Right renal pelvis (tissue), 4 donors: ENCODE measurements at places on chromosomes 4 and X. TPM values are rescaled to one million over a fixed set of nuclear protein-coding genes. Genes with fewer than 3 reads are reported as not detected.

GRCh38 chrX:24646006-24646405 is 1.1 kb downstream of the PCYT1B start:
- DNase-seq = no peak

- DNase-seq = no peak
Observed at GRCh38 chrX:43975796-43976195, 2.6 kb upstream of the NDP start.

DNA sequence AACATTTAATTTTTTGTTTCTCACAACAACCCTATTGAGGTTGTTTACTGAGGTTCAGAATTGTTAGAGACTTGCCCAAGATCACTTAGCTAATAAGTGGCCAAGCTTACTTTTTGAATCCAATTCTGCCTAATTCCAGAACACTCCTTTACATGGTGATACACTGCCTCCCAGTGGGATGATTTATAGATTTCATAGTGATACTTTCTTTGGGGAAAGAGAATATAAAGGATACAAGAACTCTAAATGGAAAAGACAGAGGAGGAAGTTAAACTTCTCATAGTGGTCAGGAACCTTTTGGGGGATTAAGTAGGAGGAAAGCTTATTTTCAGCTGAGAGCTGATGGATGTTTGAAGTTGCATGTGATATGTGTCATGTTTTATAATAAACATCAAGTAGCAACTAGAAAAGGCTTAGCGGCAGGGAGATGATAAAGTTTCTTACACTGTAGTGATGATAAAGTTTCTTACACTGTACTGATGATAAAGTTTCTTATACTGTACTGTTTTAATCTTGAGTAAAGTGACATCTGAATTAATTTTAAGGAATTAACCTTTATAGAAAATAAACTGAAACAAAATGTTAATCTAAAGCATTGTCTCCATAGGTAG is 15.3 kb downstream of the STAG2 start:
- no peak for DNase-seq

DNA sequence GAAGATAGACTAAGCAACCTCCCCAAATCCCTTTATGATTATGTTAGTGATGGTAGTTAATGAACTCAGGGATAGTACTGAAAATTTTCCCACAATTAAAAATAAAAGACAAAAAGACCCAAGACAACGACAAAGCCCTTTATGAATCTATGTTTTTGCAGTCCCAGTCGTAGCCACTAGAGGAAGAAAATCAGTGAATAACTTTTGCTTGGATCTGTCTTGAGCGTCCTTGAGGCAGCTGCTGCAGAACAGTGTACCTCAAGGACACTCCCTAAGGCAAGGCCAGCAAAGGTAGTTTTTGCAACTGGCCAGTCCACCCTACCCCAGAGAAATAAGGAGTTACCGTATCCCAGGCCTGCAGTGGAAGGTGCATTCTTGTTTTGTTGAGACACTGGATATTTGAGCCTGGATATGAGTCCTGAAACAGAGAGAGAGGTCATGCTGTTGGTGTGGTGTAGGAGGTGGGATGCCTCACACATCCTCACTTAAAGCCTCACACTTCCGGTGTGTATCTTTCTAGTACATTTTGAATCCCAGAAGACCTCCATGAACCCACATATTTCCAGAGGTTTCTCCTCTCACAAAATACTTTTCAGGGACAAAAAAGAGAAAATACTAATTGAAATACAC is 8.7 kb upstream of the TIMM8A start:
- DNase-seq = no peak

CCKAR gene
- polyA plus RNA-seq = not detected

GRCh38 chrX:9438933-9439494 is 25.8 kb upstream of the TBL1X start:
- DNase-seq = no peak

DNA sequence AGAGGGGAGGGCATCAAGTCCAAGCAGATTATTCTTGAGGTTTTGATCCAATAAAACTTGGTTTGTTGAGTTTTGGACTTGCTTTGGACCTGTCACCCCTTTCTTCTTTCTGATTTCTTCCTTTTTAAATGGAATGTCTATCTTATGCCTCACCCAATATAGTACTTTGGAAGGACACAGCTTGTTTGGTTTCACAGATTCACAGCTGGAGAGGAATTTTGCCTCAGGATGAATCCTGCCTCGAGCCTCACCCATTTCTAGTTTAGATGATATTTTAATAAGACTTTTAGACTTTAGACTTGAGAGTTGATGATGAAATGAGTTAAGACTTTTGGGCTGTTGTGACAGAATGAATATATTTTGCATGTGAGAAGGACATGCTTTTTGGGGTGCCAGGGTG is 136.9 kb upstream of the PDE5A start:
- DNase-seq = no peak

RAB40AL gene
- 0.22 TPM for polyA plus RNA-seq

- no peak for DNase-seq
Observed at GRCh38 chr4:139833151-139833910, 167.7 kb downstream of the MGST2 start.

GRCh38 chr4:69743476-69744156 is 16.8 kb downstream of the SULT1B1 start:
- DNase-seq = no peak

GRCh38 chrX:1164322-1165288 is 47.8 kb downstream of the CRLF2 start:
- no peak for DNase-seq

DNA sequence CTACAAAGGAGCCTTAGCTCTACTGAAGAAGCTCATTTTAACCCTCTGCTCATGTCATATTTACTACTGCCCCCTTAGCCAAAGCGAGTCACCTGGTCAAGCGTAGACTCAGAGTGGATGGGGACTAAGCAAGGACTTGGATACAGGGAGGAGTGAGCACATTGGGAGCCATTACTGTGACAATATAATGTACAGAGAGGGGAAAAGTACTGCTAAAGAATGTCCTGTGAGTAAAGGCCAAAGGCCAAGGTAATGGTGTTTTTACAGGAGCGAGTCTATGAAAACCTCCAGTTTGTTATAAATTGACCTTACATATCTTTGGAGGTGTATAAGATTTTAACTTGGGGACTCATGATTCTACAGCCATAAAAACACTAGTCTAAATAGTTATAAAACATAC is 10.6 kb upstream of the GK start:
- no peak for DNase-seq

DNA sequence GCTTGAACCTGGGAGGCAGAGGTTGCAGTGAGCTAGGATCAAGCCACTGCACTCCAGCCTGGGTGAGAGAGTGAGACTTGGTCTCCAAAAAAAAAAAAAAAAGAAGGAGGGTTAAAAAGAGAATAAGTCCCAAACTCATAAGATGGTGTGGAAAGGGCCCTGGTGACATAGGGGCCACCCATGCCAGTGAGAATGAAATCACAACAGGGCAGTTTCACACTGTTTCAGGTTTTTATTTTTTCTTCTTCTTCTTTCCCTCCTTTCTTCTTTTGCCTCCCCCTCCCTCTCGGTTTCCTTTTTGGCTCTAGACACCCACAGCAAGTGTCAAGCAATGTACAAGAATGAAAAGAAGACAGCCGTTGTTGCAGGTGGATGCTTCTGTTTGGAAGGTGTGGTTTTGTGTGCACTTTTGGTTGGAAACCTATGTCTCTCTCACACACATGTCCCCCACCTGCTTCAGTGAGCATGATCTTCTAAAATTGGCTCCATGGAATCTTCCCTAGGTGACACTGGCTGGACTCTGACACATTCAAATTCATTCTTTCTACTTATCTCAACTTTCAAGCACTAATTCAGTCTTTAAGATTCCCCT is 14.4 kb upstream of the TLR8 start:
- DNase-seq = no peak

LUZP4 gene
- not detected for polyA plus RNA-seq

ZCCHC18 gene
- 5.0 TPM for polyA plus RNA-seq

- DNase-seq = no peak
Observed at GRCh38 chr4:1714303-1715001, 2.3 kb upstream of the SLBP start.

- DNase-seq = no peak
Observed at GRCh38 chr4:140943486-140944198, 187.5 kb upstream of the TBC1D9 start.

GRCh38 chr4:2301225-2301642 is 39.3 kb upstream of the MXD4 start:
- DNase-seq = no peak

DNA sequence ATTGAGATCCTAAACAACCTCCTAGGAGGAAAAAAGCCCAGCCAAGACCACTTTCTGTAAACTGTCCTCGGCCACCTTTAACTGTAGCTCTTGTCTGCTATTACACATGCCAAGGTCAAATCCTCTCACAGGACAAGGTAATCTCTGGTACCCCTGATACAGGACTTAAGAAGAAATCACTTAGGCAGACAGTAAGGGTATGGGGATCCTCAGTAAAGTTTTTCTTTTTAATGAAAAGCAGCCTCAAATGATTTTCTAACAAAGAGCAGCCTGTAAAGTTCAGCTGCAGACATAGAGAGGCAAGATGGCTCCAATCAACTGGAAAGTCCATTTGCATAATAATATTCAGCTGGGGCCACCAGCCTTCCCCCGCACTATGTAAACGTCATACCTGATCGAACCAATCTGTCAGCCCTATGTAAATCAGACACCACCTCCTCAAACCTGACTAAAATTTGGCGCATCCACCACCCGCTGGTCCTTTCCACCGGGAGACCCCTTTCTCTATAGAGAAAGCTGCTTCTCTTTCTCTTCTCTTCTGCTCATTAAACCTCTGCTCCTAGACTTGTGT is 14.6 kb upstream of the MPP1 start:
- DNase-seq = no peak

- no peak for DNase-seq
Observed at GRCh38 chr4:109955146-109955545, 42.5 kb downstream of the EGF start.

DNA sequence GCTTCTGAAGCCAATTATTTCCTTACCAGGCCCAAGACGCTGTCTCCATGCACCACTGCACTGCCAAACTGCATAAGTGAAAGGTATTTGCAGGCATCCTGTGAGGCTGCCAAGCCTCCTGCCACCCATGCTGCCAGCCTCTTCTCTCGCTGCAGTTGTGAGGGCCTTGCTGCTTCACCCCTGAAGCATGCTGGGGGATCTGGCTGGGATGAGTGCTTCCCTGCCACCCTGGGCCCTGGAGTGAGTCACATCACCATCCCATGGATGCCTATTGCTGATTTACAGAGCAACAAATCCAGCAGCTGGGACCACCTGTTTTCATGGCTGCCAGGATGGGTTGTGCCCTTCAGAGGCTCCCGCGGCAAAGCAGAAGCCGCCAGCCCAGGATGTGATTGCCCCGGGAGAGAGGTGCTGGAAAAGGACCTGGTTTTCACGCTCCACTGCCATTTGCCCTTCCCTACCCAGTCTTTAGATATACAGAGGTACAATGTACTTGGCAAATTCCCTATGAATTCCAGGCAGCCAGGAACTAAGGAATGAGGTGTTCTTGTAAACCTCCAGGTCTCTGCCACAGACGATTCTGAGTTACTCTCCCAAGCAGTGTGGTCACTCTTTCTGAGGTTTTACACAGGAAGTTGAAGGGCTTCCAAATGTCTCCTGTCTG is 41.5 kb upstream of the PTCHD1 start:
- no peak for DNase-seq

- DNase-seq = no peak
Observed at GRCh38 chrX:110794601-110795000, 1.0 kb downstream of the CHRDL1 start.

DNA sequence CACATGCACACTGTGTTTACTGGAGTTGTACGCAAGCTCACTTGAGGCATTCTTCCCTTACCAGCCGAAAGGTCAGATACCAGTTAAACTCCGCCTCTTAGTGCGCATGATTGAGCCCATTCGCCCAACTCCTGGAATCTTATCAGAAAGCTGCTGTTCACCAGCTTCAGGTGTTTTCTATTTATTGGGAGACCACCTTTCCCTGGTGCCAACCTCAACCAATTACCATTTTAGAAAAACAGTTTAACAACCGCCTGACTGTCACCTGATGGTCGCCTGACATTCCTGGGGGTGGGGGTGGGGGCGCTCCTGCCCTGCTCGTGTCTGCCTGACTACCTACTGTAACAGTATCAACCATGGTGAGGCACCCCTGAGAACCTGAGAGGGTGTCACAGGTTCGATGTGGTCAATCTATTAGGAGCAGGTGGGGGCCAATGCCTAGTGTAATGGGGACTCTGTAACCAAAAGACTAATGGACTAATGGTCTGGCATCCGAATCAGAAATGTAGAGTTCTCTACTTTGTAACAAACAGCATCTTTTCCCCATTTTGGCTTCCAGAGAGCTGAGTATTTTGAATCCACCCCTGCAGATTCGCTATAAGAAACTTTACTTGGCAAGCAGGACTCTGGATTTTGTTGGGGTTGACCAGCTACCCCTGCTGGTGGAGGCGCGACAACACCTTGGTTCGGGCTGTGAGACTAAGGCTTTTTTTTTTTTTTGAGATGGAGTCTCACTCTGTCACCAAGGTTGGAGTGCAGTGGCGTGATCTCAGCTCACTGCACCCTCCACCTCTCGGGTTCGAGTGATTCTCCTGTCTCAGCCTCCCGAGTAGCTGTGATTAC is 58.2 kb upstream of the ZNF157 start:
- DNase-seq = no peak

DNA sequence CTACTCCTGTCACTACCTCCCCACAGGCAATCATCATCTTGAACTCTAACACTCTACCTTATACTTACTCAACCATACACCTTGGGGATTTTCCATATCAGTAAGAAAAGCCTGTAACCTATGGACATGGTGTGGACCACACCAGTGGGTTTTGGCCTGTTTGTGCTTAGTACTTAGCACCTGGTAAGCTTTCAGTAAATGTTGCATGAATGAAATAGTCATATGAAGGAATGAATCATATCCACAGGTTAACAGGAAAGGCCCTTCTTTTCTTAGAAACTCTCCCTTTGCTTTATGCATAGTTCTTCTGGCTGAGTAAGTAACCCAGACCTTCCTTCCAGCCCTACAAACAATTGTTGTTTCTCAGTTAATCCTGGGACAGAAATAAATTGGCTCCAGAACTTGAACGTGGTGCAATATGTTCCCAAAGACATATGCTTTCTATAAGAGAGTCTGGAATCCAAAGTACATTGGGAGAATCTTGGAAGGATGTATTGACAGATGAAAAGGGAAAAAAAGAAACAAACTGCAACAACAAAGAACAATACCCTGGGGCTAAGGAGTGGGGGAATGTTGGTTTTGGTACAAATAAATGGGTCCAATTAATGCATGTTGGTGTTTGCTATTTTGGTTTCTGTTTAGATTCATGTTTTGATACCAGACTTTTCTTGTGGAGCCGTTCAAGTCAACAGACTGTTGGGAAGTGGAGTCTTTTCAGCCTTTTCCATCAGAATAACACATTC is 27.8 kb downstream of the RASL11B start:
- DNase-seq = no peak

DNA sequence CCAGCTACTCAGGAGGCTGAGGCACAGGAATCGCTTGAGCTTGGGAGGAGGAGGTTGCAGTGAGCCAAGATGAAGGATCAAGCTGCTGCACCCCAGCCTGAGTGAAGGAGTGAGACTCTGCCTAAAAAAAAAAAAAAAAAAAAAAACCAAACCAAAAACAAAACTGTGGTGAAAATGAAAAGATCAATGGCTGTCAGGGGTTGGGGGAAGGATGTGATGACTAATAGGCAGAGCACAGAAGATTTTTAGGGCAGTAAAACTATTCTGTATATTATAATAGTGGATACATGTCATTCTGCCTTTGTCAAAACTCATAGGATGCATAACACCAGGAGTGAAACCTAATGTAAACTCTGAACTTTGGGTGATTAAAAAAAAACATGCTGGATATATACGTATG is 69.9 kb upstream of the ELOVL6 start:
- no peak for DNase-seq

- DNase-seq = no peak
Observed at GRCh38 chr4:26020083-26020668, 106.2 kb downstream of the SMIM20 start.

GRCh38 chr4:162498168-162498567 is 334.4 kb upstream of the FSTL5 start:
- no peak for DNase-seq
